Activated T-cell treated with anti-CD3 and anti-CD28 coated beads, Interleukin-2, amount 50 U/mL, for 24 hours (primary cell): ENCODE measurements at places on chromosomes 3 and 15.

DNA sequence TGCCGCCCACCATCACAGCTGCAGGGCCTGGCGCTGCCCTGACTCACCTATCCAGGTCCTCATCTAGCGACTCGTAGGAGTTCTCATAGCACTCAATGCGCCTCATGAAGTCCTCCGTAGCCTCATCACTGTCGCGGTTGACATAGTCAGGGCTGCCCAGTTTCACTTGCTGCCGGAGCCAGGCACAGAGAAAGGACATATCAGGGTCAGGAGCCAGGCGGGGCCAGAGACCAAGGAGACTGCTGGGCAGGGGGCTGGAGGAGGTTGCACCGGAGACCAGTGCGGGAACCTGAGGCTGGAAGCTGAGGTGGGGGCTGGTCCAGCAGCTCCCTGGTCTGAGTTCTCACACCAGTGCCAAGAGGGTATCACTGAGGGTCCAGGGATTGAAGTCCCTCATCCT, 18.2 kb downstream of the PFKFB4 start:
- DNase-seq = no peak

GRCh38 chr3:172461530-172462138, 13.4 kb upstream of the GHSR start:
- no peak for DNase-seq

GRCh38 chr3:52128118-52128683, 26.0 kb downstream of the POC1A start:
- no peak for DNase-seq

DNA sequence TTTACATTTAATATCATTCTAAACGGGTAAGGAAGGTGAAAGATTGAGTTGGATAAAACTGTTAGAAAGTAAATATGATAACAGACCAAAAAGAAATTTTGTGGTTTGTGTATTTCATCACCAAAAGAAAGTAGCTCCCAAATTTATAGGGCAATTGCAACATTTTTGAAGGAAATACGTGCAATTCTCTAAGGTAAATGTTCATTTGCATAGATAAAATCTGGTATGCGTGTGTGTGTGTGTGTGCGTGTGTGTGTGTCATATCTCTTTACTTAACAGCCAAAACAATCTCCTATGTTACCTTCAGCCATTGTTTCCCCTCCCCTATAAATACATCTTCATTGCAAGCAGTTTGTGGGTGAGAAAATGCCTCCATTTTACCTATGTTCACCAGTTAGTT, 208.4 kb downstream of the TNIK start:
- DNase-seq = no peak

DNA sequence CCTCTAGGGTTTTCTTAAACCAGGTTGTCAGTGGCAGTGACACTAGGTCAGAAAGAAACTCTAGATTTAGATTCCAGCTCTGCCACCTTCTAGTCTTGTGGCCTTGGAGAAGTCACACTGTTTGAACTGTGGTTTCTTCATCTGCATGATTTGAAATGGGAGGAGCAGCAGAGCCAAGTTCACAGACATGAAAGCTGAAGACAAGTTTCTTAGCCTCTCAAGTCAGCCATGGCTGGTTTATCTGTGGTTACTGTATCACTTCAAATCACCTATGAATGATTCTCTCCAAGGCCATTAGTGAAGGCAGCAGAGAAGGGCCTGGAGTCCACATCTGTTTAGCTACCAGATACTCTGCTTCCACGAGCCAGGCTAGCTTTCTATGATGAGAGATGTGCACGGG, 15.6 kb downstream of the CLEC3B start:
- no peak for DNase-seq

GRCh38 chr3:16050641-16051467, 123.6 kb upstream of the GALNT15 start:
- no peak for DNase-seq

- DNase-seq = no peak
These were observed 851 bp upstream of the TEX55 start for GRCh38 chr3:119145128-119145499.

DNA sequence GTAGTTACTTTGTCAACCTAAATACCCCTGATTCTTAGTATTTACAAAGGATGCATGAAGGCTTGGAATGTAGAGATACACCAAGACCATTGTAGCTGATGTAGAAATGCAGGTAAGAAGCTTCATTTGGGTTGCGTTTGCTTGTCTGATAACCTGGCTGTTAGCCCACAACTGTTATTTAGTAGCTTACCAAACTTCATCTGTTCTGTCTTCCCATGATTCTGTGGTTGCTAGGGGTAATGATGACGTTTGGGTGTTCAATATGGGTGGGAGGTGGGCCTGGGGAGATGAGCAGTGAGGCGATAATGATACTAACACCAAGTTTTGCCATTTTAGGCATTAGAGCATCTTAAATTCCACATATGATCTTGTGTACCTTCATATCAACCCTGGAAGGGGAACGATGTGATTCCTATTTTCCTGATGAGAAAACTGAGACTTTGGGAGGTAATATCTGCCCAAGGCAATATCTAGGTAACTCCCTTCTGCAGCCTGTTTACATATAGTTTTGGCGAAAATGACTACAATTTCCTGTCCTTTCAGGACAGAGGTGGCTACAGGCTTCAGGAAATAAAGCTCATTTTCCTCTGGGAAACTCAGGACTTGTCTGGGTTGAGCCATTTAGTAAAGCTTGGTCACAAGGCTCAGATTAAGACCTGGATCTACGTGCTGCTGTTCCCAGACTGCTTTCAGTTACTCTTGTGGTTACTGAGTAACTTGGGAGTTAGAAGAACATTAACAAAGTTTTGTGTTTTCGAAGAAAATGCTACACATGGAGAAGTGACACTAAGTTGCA, 26.8 kb downstream of the FNDC3B start:
- DNase-seq = no peak

- no peak for DNase-seq
These were observed 230.7 kb upstream of the LYSMD4 start for GRCh38 chr15:99963976-99964375.

DNA sequence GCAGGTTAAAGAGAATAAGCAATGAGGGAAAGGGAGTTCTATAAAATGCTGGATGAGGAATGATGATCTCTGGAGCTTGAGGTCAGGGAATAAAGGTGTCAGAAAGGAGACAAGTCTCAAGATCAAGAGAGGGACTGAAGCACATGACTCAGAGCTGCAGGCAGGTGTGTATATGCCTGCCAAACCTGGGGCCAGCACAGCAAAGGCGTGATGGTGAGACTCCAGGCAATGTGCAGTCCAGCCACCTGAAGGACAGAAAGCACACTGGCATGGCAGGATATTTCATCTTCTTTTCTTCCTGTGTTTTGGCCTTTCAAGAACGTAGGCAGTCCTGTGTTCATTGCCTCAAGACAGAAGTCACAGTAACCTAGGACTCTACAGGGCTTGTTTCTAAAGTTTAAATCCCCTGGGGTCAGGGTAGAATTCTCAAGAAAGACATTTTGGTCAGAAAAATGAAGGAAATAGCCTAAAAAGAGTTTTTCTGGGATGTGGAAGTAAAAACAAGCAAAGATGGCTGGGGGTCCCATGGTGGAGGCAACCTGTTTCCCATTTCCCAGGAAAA, 55.5 kb upstream of the TOPAZ1 start:
- no peak for DNase-seq

DNA sequence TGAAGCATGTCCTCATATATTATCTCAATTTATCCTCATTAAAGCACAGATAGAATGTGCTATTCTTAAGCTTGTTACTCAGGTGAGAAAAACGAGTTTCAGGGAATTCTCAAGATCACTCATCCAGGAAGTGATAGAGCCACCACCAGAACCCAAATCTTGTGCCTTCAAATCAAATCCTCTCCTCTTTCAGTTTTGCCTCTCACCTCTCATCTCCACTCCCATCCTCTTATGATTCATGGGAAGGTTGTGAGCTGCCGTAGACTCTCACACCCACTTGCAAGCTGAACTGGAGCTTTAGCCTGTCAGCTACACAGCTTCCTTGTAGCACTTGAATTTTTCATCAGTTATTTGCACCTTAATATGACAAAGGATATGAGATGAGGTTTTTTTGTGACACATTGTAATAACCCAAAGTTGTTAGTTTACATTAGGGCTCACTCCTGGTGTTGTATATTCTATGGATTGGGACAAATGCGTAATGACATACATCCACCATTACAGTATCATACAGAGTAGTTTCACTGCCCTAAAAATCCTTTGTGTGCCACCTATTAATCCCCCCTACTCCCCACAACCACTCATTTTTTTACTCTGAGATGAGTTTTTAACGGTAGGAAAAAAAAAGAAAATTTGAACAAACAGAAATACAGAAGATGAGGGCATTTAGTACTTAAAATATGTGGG, 25.7 kb downstream of the GPR15 start:
- no peak for DNase-seq

DNA sequence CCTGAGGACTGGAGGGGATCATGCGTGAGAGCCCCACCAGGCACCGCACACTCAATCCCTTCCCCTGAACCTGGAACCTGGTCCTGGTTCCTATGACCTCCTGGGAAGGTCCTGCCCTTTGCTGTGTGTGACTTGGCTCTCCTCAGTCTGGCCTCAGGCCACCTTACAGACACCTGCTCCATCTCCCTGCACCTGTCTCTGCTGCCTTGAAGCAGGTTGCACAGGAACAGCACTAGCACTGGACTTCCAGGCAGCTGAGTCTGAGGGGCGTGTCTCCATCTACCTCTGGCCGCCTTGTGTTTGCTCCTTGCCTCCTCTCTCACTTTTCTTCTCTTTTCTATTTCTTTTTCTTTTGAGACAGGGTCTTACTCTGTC, 15.4 kb downstream of the PSTPIP1 start:
- DNase-seq = no peak

- no peak for DNase-seq
These were observed 329.4 kb upstream of the CTNNB1 start for GRCh38 chr3:40869939-40870338.

DNA sequence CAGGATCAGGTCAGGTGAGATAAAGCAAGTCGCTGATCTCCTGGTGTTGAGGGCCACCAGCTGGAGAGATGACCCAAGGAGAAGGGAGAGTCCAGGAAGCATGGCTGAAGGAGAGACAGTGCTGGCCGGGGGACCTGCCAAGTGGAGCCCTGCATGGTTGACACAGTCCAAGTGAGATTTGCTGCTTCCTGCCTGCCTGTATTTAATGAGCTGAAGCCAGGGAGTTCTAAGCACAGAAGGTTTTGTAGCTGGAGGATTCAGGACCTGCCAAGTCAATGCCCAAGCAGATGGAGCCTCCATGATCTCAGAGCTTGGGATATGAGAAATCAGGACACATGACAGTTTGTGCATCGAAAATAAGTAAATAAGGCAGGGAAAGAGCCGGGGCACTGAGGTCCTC, 125.6 kb downstream of the SRGAP3 start:
- DNase-seq = no peak

GRCh38 chr15:58746174-58746573, 3.3 kb downstream of the ADAM10 start:
- no peak for DNase-seq

DNA sequence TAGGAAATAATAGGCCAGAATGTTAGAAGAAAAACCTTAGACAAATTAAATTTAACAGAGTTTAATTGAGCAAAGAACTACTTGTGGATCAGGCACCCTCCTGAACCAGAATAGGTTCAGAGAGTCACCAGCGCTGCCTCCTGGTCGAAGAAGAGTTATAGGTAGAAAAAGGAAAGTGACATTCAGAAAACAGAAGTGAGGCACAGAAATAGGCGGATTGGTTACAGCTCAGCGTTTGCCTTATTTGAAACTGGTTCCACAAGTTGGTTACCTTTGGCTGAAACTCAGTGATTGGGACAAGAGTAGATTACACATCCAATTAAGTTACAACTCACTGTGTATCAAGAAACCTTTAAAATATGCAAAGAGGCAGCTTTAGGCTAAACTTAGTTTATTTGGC, 4.4 kb downstream of the AADAC start:
- no peak for DNase-seq

DNA sequence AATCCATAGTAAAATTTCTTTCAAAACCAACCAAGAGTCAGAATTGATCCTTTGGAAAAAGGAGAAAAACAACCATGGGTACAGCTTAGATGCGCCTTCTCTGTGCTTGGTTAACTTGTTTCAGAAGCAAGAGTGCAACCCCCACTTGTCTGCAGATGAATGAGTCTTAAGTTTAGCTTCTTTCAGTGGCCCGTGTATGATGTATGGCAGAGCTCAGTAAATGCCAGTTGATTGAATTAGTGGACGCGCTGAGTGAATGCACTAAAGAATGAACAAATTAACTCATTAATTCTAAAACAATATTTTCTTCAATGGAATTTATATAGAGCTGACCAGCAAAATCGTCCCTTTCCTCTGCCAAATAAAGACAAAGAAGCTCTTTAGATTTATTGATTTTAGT, 67.0 kb upstream of the ARHGEF3 start:
- no peak for DNase-seq

GRCh38 chr3:134904241-134904771, 109.2 kb downstream of the EPHB1 start:
- DNase-seq = no peak

- no peak for DNase-seq
These were observed 322.8 kb downstream of the ZNF621 start for GRCh38 chr3:40847551-40847992.

- DNase-seq = no peak
These were observed 289.2 kb downstream of the CTNNB1 start for GRCh38 chr3:41488501-41488900.
